Natural killer cell treated with Interleukin-12 subunit alpha and Interleukin-12 subunit beta and Interleukin-15 and Interleukin-18, amount 100 ng/mL, for 72 hours (primary cell): ENCODE measurements at places on chromosomes 7 and 10.
A peak's percentile ranks its signal among the peaks of the same experiment; 100 is the strongest.

DNA sequence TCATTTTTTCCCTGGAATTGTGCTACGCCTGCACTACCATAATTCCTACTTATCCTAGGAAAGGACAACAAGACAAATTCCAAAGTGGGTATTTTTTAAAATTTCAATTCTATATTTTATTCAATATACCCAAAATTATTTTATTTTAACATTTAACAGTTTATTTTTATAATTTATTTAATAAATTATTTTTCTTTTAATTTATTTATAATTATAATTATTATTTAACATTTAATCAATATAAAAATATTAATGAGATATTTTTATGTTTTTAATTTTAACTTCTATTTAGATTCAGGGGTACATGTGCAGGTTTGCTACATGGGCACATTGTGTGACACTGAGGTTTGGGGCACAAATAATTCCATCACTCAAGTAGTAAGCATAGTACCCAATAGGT is 65.6 kb upstream of the VSTM2A start:
- no peak for DNase-seq

GRCh38 chr10:47182934-47183703 is 116.9 kb upstream of the GDF10 start:
- DNase-seq: peak; percentile 34

GRCh38 chr7:131899271-131900030 is 343.0 kb upstream of the PODXL start:
- no peak for DNase-seq

DNA sequence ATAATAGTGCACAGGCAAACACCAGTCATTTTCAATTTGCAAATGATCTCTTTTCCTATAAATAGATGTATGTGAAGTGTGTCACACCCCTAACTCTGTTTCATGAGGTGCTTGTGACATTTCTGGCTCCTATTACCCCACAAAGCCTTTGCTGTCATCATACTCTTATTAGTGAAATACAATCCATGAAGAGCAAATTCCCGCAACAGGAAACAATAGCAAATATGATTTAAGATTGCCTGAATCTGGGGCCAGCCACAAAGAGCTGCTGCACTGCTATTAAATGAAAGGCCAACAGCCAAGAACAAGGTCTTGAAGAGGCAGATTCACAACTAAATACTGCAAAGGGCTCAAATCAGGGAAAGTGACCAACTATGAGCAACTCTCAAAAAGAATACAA is 96.3 kb upstream of the CAV2 start:
- DNase-seq: no peak

- no peak for DNase-seq
These were observed 129.3 kb upstream of the PHYHIPL start for GRCh38 chr10:59047180-59047579.

GRCh38 chr7:69232445-69233376 is 365.6 kb upstream of the AUTS2 start:
- DNase-seq: no peak

DNA sequence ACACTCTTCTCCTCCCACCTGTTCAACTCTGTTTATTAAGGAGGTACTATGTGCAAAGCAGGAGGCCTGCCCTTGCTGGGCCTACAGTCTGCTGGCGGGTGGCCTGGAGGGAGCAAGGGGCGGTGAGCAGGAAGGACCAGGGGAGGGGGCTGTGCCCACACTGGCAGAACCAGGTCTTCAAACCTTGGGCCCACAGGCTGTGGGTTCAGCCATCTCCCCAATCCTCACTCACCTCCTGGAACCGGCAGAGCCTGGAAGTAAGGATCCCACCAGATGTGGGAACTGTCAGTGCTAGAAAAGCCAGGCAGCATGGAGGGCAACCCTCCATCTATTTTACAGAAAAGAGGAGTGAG is 50.8 kb downstream of the CAMK2B start:
- DNase-seq: peak; percentile 37

DNA sequence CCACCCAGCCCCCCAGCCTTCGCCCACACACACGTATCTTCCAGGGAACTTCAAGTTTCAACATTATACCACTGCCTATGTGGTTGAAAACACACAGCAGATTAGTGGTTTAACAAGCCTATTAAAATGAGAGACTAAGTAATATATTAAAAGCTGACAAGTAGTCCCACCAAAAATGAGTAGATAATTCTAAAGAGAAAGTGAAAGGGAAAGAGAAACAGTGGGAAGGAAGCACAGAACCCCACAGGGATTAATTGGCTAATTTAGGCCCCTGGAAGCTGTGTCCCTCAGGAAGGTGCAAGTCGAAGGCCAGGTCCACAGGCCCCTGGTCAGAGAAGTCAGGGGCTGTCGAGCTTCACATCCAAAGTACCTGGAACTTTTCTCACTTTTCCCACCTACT is 210.5 kb upstream of the YAE1 start:
- DNase-seq: no peak

DNA sequence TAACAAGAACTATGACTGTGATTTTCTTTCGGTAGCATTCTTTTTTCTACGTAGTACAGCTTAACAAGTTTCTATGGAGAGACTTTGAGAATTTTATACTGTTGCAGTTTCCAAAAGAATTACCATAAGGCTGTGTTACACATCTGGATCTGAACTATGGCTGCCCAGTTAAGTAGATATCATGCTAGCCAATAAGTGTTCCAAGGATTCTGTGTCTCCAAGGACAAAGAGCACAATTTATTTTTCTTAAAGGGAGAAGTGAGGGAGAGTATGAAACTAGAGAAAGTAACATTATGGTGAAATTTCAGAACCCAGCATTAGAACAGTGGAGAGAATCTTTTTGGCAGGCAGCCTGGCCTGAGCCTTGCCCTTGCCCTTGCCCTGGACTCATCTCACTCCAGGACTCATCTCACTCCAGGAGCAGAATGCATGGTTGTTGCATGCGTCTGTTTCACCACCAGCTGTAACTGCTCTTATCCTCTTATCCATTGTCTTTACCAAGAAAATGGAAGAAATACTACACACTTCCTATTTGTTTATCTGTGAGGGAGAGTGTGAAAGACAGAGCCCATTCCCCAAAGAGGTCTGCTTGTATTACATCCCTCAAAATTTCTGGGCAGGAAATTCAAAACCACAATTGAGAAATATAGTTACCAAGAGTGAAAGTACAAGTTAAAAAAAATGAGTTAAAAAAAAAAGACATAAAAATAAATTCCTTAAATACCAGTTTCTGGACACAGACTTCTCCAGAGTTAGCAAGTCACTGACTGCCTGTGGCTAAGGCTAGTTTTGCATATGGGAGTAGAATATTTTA is 1067.5 kb downstream of the NRG3 start:
- no peak for DNase-seq

DNA sequence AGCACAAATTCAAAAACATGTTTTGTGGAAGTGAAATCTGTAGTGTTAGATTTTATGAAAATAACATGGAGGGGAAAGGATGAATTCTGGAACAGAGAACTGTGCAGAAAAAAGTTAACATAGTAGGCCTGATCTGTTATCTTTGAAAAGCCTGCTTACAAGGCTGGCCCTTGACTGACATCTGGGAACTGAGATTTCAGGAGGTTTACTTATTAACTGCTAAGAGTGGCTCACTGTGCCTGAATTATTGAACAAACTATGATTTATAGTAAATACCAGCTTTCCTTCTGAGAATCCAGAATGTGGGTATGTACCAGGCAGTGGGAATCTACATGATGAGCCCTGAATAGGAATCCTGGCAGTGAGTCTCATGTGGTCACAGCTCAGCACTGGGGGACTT is 30.5 kb downstream of the NSUN6 start:
- DNase-seq: no peak

GRCh38 chr10:89985446-89985845 is 284.1 kb downstream of the KIF20B start:
- DNase-seq: no peak

DNA sequence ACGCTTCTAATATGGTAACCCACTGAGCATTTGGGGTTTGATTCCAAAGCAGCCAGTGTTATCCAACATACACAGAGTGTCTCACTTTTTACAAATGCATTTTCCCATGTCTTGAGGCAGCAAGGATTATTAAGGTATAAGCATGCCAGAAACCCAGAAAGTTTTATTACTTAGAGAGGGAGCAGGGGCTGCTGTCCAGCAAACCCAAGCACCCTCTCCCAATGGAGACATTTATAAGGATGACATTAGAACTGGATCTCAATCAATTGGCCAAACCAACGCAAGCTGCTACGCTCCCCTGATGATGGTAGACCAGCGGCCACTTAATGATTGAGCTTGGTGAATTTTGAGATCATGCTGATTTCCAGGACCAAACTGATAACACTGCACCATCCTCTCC is 176.3 kb downstream of the FANK1 start:
- DNase-seq: no peak

- DNase-seq: no peak
These were observed 7.6 kb upstream of the SLC26A3 start for GRCh38 chr7:107810626-107811025.

DNA sequence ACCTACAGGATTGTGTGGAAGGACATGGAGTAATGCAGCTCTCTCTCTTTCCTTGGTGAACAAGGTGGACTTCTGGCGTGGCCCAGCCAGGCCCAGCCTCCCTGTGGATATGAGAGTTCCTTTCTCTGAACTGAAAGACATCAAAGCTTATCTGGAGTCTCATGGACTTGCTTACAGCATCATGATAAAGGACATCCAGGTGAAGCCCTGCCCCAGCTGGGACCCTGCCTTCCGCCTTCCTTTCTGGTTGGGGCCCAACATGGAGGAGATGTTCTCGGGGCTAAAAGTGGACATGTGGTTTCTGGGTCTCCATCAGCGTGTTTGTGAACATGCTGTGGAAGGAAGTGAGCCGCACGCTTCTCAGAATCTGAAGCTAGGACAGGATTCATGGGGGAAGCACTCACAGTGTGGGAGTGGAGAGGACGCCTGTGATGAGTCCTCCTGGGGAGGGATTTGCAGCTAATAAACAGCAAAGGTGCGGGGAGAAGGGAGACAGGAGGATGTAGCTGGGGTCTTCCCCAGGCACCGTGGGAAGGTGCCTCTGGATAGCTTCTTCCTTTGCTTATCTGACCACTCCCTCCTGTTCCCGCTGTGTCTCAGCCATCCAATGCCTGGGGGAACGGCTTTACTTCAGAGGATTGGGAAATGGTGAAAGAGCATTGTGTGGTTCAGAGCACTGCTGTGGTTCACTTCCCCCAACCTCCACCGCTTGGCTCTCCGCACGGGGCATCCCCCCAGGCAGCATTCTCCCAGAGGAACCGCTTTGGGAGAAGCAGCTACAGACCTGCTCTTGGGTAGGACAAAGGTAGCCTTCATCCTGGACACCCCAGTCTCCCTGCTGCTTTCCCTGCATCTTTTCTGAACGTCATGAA is 5.5 kb downstream of the CPA5 start:
- DNase-seq: no peak

DNA sequence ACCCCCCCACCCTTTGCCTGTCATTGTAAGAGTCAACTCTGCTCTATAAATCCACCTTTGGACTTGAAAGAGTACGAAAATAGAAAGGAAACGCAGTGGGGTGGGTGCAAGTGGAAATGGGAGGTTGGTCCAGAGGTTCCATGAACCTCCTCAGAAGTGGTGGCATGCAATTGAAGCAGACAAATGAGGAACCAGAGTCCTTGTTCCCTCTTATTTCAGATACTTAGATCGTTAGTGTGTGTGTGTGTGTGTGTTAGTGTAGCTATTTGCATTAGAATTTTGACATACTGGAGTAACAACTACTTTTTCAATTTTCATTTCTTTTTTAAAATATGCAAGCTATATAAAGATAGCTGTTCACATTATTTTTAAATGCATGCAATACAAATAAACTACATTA is 18.1 kb upstream of the TFAM start:
- no peak for DNase-seq

GRCh38 chr10:67269828-67270227 is 344.0 kb downstream of the LRRTM3 start:
- DNase-seq: no peak

DNA sequence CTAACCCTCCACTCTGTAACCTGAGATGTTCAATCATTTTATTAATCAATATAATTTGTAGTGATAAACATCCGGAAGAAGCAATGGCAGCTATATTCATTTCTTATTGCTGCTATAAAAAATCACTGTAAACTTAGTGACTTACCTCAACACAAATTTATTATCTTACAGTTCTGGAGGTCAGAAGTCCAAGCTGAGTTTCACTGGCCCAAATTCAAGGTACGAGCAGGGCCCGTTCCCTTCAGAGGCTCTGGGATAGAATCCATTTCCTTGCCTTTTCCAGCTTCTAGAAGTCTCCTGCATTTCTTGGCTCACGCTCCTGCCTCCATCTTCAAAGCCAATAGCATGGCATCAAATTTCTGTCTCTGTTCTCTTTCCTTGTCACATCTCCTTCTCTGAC is 279.5 kb upstream of the SP8 start:
- DNase-seq: no peak

DNA sequence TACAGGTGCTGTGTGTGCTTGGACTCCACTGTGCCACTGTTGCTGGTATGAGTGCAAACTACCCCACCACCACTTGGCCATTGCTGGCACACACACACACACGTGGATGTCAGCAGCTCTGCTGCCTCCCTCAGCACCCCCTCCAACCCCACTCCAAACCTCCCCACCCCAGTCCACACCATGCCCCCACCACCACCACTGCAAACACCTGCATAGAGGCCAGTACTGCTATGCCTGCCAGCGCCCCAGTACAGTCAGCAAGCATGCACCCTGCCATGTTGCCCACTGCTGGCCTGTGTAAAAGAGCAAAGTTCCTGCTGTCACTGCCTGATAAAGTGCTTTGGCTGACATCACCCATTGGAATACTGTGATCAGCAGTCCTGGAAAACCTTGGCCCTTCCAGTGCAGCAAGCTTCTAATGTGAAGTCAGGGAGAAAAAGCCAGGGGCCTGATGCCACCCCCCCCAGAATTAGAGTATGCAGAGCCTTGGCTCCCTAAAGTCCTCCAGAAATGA is 519.2 kb upstream of the PCDH15 start:
- no peak for DNase-seq

DNA sequence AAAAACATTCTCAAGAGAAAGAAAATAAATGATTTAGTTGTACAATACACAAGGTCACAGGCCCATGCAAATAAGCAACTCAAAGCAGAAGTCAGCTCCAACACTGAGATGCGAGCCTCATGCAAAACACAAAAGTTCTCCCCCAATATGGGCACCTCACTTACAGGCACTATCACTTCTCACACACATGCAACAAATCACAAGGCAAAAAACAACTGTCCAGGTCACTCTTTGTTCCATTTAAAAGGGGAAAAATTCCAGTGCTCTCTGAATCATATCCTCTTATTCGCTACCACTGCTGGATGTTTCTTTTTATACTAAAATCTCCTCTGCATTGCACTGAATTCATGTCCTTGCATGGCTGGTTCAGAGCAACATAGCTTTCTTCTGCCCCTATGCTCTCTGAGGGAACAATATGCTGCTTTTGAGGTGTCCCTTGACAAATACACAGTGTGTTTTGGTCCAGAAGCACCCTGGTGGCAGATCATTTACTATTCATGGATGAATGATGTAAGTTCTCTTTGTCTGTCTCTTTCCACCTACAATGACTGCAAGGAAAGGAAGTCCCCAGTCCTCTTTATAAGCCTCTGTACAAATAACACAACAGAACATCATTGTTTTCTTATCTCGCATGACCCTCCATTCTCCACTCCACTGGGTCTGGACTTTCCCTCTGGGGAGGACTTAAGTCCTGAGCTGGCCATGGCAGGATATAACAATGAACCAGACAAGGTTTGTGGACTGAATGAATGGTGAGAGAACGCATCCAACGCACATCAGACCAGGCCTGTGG is 85.4 kb upstream of the GSDME start:
- DNase-seq: no peak
